ENCODE measurements at places on chromosomes 6 and 20.

GRCh38 chr6:42555477-42556457, 8.1 kb upstream of the UBR2 start:
- peak; percentile 4 for DNase-seq

- no peak for DNase-seq
Measured at GRCh38 chr20:54502179-54502578, 26.8 kb downstream of the DOK5 start.

- no peak for DNase-seq
Measured at GRCh38 chr6:148924226-148925012, 177.6 kb downstream of the UST start.

DNA sequence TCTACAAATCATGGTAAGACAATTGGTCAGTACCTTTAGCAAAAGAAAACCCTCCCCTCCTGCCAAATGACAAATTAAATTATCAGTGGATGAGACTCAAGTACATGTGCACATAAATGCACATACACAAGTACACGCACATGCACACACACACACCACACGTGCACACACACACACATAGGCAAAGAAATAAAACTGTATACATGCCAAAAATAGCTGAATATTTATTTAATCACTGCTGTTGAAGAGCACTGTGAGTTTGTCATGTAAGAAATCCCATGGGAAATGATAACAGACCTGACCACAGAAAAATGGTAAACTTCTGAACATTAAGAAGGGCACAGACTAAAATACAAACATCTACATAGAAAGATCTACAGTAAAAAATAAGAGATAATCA, 46.6 kb upstream of the TNFAIP3 start:
- no peak for DNase-seq

- no peak for DNase-seq
Measured at GRCh38 chr6:16748025-16748319, 13.3 kb downstream of the ATXN1 start.

GRCh38 chr6:169933839-169934698, 182.6 kb downstream of the ERMARD start:
- no peak for DNase-seq

DNA sequence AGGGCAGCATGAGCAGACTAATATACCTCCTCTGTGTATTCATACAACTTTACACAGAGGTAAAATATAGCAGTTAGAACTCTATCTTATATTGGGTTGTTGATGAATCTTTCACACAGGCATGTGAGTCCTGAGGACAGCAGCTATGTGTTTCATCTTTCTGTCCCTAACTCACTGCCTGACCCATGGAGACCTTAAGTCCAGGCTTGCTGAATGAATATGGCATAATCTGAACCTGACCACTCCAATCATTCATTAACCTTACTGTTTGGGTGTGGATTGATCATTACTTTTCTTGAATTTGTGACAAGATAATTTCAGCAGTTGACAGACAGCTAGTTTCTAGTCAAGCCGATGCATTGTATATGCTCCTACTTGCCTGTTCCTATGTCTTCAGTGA, 27.3 kb upstream of the TSPYL1 start:
- no peak for DNase-seq

- DNase-seq, result no peak
Measured at GRCh38 chr20:63394069-63394919, 33.1 kb upstream of the CHRNA4 start.

- DNase-seq, result no peak
Measured at GRCh38 chr20:24523661-24524060, 54.2 kb downstream of the SYNDIG1 start.

DNA sequence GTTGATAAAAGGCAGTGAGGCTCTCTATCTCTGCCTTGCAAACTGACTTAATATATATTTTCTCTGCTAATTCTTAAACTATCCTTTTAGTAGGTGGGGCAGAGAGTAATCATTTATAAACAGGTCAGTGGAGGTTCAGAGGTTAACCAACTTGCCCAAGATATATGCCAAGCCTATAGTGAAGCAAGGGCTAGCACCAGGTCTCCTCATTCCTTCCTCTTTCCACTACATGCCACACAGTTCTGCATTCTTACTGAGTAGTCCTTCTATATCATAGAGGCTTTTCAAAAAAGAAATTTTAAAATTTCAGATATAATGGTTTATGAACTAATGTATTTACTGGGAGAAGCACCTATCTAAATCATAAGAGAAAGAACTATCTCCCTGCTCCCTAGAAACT, 8.5 kb downstream of the ARG1 start:
- DNase-seq, result no peak

DNA sequence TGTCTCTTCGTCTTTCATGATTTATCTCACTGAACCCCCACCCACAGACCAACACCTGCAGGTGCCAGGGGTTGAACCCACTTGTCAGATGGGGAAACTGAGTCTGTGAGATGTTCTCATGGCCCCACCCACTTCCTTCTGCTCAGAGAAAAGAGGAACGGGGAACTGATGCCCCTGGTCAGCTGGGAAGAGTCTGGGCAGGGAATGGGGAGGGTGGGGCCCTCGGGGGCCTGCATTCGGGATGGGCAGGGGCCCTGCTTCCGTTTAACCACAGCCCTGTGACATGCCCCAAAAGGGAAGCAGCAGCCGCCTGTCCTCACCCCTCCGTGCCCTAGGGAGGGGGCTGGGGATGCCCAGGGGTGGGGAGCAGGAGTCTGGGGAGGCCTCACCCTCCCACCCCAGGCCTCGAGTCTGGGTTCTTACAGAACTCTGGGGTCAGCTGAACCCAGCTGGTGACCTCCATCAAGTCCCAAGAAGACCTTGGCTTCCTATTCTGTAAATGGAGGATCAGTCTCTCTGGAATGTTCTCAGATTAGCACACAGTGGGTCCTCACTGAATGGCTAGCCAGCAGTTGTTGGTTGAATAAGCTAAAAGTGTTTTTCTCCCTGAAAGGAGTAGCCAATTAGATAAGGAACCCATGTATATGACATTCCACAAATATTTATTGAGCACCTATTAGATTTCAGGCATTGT, 81.5 kb downstream of the CEBPB start:
- DNase-seq, result no peak

GRCh38 chr20:16930656-16931055, 182.5 kb downstream of the OTOR start:
- DNase-seq, result no peak

GRCh38 chr20:5529331-5530148, 212.8 kb upstream of the PROKR2 start:
- DNase-seq, result peak; percentile 55

- DNase-seq, result no peak
Measured at GRCh38 chr6:53513519-53513966, 31.4 kb downstream of the GCLC start.

GRCh38 chr6:67933278-67933677, 701.8 kb upstream of the ADGRB3 start:
- no peak for DNase-seq

DNA sequence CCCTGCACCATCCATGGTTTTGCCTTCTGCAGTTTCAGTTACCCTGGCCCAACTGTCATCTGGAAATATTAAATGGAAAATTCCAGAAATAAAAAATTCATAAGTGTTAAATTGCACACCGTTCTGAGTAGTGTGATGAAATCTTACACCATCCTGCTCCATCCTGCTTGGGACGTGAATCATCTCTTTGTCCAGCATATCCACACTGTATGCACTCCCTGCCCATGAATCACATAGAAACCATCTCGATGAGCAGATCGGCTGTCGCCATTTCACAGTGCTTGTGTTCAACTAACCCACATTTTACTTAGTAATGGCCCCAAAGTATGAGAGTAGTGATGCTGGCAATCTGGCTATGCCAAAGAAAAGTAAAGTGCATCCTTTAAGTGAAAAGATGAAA, 105.9 kb upstream of the ID4 start:
- DNase-seq, result no peak

DNA sequence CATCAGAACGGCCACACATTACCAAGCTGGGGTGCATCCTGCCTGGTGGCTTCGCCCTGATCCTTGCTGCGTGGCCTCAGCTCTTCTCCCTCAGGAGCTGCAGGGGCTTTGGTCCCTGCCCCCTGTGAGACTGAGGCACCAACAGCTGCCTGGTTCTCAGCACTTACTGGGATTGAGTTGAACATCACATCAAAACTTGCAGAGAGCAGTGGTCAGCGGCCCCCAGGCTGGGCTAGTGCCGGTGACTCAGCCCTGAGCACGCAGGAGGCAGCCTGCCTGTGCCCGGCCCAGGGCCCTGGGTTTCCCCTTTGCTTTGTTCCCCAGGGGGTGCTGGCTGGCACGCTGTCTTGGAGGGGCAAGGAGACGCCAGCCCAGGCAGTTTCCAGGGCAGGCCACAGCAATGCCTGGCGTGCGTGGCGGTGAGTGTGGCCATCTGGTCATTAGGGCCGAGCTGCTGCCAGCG, 63.3 kb downstream of the DLL1 start:
- DNase-seq, result no peak

GRCh38 chr6:115932481-115932880, 128.2 kb downstream of the FRK start:
- DNase-seq, result no peak

GRCh38 chr6:170229396-170229795, 61.5 kb downstream of the DLL1 start:
- no peak for DNase-seq

- no peak for DNase-seq
Measured at GRCh38 chr6:34045771-34046170, 100.1 kb downstream of the GRM4 start.

GRCh38 chr6:122558080-122558479, 52.1 kb upstream of the PKIB start:
- no peak for DNase-seq

- DNase-seq, result no peak
Measured at GRCh38 chr6:39342692-39343395, 20.3 kb upstream of the KCNK16 start.

GRCh38 chr20:16392346-16392745, 180.9 kb downstream of the KIF16B start:
- DNase-seq, result no peak

- no peak for DNase-seq
Measured at GRCh38 chr6:70008189-70008588, 141.8 kb downstream of the COL19A1 start.

- DNase-seq, result no peak
Measured at GRCh38 chr20:52922436-52922835, 49.7 kb upstream of the TSHZ2 start.

DNA sequence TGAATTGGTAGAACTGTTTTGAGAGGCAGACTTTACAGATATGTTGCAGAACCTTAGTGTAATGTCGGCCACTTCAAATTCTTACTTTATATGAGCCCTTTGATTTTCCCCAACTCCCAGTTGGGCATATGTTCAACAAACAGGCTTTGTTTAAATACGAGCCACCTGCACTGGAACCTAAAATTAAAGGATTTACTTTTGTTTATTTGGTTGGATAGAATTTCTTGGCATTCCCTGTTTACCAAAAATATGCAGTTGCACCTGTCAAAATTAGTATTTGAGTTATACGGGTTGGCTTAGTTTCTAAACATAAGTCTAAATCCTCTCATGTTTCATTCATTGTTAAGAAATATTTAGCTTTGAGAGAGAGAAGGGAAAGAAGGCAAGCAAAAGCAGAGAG, 2.4 kb upstream of the GLYATL3 start:
- no peak for DNase-seq

DNA sequence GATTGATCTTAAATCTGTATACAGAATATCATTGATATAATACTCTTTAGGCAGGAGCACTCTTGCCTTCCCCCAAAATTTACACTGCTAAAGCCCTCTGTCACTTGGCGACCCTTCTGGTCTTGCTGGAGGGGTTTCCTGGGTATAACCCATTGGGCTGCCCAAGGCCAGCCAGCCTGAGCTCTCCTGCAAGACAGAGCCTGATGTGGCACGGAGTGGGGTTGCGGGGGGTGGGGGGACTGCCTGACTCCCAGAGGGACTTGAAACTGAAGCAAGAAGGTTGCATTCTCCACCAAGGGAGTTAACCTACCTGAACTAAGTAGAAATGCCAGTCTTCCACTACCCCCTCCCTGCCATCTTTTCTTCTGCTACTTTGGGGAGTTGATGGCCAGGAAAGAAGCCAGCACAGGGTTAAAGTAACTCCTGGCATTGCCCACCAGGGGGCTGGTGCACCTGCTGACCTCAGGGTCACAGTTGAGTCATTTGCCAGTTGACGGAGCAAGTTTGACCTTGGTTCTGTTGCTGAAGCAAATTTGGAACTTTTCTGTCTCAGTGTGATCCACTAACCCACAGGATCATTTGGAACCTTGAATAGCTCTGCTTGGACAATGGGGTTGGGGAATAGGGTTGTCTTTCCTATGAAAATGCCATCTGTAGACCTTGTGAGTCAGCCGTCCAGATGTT, 79.4 kb downstream of the ASXL1 start:
- DNase-seq, result no peak

DNA sequence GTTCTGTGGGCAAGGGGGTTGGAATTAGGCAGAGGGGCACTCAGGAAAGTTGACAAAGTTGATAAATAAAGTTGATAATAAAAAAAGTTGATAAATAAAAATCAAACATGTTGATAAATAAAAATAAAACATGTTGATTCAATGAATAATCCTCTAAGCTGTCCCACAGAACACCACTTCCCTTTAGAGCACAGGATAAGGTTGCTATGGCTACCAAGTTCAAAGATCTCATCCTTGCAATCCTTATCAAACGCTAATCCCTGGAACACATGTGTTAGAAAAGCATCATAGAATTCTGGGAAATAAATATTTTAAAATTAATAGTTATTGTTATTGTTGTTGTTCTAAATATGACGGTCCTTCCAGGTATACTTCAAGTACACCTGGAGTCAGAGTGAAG, 33.9 kb downstream of the MBOAT1 start:
- DNase-seq, result no peak

DNA sequence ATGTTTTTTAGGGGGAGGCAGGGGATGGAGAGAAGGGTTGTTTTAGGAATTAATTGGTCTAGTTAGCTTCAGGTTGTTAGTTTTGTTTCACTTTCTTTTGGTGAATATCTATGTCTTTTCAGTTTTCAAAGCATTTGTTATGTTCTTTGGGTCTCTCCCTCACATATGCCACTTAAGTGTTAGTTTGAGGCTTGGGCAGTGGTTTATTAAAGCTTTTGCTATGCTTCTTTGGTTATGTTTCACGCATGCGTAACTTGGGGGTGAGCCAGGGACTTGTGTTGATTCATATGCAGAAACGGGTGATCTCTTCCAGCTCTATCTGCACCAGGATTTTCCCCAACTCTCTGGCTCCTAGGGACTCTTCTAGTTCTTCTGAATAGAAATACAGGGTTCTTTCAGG, 11.4 kb upstream of the MMS22L start:
- no peak for DNase-seq

DNA sequence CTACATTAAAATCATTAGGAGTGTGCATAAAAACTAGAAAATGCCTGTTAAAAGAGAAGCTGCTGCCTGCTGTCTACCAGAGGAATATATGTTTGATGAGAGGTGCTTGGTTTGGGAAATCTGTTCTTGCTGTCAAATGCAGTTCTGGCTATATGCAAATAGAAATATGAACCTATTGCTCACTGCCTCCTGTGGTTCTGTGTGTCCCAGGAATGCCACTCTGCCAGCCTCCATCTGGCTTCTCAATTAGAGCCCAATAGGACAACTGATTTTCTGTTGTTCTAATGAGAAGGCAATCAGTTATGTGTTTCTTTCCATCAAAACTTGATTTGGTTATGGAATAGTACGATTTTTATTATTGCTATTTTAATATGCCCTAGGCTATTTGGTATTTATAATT, 759.7 kb downstream of the HDGFL1 start:
- DNase-seq, result no peak

Data from effector memory CD4-positive, alpha-beta T cell (primary cell).